ENCODE measurements at places on chromosomes 6 and 20.

GRCh38 chr20:36493801-36494114, 47.6 kb upstream of the MYL9 start:
- DNase-seq = no peak

- no peak for DNase-seq
Observed at GRCh38 chr6:71277926-71278600, 10.5 kb upstream of the OGFRL1 start.

DNA sequence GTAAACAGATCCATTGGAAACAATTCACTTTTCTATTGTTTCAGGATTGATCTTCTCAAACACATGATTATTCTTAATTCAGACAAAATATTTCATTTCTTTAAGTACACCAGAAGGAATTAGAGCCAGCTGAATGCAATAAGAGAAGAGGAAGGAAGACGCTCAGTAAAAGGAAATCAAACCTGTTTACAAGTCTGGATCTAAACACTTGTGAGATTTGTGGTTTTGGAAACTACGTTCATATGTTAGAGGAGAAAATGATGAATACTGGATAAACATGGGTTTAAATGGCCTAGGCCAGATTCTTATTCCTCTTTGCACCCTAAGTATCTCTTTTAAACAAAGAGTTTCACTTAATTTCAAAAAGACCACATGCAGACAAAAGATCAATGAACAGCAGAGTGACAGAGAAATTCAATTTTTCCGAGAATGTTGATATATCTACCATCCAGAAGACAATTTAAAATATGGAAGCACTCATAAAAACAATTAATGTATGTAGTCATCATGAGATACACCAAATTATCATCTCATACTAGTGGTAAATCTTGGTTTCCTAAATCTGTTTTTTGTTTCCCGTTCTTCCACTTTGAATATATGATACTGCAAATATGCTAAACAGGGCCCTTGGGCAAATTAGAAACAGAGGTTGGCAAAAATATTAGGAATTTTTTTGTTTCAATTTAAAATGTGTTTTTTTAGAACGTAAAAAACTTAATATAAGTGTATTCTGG, 703.5 kb upstream of the CITED2 start:
- DNase-seq = no peak

GRCh38 chr20:59583428-59584277, 20.7 kb upstream of the PHACTR3 start:
- DNase-seq = no peak

DNA sequence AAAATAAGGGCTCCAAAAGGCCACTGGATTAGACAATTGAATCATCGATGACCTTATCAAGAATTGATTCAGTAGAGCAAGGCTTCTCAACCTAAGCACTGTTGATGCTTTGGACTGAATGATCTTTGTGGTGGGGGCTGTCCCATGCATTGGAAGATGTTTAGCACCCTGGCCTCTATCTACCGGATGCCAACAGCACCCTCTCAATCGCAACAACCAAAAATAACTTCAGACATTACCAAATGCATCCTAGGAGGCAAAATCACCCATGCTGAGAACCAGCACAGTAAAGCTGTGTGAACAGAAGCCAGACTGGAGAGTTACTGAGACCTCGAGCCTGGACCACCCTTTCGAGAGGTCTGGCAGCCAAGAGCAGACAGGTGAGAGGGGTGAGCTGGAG, 67.5 kb downstream of the TBC1D7 start:
- DNase-seq = no peak

DNA sequence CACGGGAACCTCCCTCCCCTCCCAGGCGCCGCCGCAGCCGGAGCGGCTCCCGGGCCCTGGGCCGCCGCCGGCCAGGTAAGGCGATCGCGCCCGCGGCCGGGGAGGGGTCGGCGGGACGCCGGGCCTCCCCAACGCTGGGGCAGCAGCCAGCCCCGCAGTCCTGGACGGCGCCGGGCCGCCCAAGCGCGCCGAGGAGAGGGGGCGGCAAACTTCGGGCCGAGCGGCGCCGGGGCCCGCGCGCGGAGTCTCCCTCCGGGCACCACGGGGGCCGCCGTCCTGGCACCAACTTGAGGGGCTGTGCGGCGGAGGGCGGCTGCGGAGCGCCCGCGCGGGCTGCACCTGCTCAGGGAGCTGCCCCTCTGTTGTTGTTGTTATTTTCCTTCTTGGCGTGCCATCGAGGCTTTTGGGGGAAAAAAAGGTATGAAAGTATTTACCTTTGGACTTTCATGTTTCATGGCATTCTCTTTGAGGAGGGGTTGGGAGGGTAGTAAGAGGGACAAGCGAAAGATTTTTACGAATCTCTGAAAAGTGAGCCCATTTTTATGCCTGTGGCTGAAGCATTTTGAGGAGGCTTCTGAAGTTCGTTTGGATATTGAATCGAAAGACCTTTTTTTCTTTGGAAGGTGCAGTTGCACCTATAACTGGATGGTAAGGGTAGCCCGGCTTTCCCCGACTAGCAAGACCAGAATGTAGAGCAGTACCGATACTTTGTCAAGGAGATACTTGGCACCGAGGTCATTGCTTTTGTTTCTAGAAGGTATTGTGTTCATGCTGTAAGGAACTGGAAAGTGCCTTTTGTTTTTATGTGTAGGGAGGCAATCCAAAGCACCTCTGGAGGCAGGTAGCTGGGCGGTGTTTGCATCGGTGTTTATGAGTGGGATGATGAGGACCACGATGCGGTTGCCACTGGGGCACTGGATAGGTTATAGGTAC, at the start of gene RNF182:
Gene RNF182, plus strand, starts transcription at position 4 of the 933 bp plus-strand sequence. CDS start 52,168 bp downstream, outside the sequence.
- DNase-seq = peak; percentile 17

GRCh38 chr6:84953111-84953755, 188.8 kb upstream of the TBX18 start:
- DNase-seq = no peak
